ENCODE measurements at places on chromosomes 6 and 20.

DNA sequence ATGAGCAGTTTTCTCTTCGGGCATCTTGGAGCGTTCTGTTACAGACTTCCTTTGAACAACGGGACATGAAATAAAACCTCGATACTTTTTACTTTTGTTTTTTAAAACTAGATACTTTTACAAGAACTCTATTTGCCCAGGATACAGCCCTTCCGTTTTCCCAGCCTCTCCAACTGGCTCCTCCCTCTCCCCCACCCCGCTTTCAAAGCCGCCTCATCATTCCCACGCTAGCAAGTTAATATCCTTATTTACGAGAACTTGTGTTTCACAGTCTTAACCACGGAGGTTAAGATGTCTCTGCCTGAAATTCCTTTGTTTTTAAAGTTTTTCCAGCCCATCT, 241 bp upstream of the CFAP206 start:
- peak; percentile 42 for DNase-seq

GRCh38 chr6:18242062-18242851, 22.1 kb downstream of the DEK start:
- DNase-seq, result peak; percentile 94

DNA sequence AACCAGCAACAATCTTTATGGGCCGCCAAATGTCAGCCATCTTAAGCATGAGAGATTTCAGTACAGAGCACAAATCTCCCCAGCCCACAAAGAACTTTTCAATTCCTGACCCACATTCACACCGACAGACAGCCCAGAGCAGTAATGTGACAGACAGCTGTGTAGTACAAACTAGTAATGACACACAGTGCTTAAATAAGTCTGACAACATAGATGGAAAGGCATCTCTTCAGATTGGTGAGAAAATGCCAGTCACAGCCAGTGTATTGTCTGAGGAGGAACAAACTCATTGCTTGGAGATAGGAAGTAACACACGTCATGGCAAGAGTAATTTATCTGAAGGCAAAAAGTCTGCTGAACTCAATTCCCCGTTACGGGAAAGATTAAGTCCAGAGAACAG, 36.0 kb downstream of the KIZ start:
- DNase-seq, result no peak

DNA sequence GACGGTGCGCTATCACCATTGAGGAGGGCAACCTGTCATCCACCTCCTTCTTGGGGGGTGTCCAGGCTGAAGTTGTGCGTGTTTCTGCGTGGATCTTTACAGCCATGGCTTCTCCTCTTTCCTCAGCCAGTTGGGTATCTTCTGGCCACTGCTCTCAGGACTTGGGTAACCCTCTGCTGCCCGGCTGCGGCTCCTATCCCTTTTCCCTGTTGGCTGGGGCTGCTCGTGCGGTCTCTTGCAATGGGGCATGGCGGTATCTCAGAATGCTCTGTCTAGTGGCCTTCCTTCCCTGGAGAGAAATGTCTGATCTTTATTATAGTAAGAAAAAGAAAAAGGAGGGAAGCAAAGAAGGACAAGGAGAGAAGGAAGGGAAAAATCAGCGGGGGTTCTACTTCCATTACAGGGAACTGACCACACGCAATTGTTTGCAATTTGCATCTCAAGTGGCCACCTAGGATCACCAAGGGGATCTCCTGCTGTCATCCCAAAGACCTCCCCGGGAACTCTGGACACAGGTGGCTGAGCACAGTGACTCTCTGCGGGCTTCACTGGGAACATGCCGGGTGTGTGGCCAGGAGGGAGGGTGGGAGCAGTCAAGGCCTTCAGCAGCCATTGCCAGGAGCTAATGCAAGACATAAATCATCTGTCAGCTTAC, 60.8 kb downstream of the NPEPL1 start:
- no peak for DNase-seq

DNA sequence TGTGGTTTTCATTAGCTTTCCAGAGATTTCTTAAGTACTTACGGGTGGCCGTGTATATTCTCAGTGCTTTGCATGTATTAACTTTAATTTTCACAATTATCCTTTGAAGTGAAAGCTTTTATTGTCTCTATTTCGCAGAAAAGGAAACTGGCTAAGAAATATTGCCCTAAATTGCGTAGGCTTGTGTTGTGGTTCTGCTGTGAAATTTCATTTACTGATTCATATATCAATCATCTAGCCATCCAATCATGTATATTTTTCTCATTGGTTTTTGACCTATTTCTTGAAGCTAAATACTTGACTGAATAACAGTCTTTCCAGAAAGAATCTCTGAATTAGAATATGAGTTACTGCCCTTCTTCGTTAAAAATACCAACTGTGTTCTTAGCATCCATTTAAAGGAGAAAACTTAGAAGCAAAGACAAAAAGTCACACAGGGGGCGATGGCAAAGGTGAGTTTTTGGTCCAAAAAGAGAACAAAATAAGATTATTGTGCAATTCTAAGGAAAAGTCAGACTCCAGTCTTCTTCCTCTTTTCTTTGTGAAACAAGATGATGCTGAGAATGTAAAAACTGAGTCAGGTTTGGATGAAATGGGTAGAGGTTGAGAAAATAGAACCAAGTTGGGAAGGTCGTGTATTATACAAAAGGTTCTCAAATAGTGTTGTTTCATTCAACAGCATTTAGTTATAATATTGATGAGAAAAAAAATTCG, 1.4 kb downstream of the CYB5R4 start:
- no peak for DNase-seq

DNA sequence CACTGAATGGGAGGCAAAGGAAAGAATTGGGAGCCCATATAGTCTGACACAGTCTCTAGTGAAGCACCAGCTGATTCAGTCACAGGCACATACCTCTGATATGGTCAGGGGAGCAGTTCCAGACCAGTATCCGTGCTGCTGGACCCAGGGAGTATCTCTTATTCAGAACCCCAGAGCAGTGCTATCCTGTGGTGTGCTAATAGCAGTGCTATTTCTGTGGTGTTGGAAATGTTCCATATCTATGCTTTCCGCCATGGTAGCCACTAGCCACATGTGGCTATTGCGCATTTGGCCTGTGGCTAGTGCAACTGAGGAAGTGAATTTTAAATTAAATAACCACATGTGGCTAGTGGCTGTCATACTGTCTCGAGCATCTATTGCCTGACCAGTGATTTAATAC, 11.0 kb downstream of the SCUBE3 start:
- DNase-seq, result no peak

GRCh38 chr6:28523241-28523622, 2.4 kb upstream of the GPX5 start:
- DNase-seq, result no peak

- DNase-seq, result peak; percentile 52
Measured at GRCh38 chr6:13304580-13305260, 23.6 kb downstream of the TBC1D7 start.
